Choroid plexus epithelial cell (primary cell): ENCODE measurements at places on chromosomes 7 and 10.

GRCh38 chr10:58302254-58302653 is 32.6 kb upstream of the UBE2D1 start:
- no peak for DNase-seq

DNA sequence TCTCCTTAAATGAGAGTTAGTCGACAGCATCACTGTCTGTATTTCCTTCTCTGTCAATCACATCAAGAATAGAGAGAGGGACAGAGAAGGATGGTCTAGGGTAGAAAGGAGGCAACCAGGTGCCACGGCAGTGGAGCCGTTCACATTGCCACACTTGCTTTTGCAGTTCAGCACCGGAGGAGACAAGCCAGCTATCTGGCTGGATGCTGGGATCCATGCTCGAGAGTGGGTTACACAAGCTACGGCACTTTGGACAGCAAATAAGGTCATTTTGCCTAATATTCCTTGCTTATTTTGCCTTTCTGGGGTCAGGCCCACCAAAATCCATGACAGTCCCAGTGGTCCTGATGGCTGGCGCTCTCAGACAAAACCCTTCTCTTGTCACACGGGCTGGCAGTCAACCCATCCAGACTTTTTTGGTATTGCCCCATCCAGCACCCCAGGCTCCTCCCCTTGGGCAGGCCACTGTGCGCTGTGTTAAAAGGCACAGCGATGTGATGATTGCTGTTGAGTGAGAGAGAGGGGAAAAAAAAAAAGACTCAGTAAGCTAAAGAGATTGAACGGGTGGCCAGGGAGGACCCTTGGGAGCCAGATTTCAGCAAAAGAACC is 8.4 kb downstream of the CPA2 start:
- DNase-seq: no peak

- DNase-seq: no peak
Observed at GRCh38 chr10:113528876-113529275, 24.0 kb upstream of the HABP2 start.

DNA sequence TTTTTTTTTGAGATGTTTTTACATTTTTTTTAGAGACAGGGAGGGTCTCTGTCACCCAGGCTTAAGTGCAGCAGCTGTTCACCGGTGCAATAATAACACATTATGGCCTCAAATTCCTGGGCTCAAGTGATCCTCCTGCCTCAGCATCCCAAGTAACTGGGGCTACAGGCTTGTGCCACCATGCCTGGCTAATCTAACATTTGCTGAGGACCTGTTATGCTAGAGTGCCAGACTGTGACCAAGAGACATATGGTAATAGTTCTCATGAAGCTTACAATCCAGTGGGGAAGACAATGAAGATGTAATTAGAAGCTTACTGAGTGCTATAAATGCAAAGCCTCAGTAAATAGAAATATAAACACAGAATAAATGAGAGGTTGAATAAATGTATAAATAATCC is 17.6 kb upstream of the ORC5 start:
- DNase-seq: no peak

- DNase-seq: no peak
Observed at GRCh38 chr10:33009244-33010131, 51.5 kb upstream of the ITGB1 start.

- DNase-seq: no peak
Observed at GRCh38 chr7:1748839-1749173, 78.7 kb downstream of the ELFN1 start.

DNA sequence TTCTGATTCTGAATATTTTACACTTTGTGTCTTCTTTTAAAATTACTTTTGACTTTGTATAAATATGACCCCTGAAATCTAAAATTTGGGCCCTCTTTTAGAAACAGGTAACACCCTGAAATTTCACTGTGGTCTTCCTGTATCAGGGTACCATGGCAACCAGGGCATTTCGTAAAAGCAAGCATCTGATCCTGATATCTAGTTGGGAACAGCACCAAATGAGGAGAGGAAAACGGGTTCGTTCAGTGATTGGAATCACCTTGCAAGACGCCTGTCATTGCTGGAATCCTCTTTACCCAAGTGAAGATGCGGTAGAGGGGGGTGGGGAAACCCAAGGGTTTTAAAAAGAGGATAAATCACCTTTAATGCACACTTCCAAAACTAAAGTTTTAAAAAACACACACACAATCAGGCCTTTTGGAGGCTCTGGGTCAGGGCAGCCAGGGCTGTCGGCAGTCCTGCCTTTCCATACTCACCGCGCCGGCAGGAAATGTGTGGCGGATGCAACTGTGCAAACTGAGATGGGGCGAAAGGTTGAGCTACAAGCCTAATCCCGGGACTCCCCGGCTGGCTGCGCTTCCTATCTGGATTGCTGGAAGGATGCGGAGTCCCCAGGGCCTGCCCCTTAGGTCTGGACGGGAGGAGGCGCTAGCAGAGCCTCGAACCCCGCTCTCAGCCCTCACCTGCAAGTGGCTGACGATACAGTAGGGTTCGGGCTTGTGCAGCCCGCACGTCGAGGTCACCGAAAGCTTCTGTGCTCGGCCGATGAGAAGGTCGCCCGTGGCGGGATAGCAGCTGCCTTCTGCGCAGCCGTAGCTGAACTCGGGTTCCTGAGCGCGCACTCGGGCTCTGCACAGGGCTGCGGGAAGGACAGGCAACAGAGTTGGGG is 1.8 kb downstream of the LAMB1 start:
- peak; percentile 56 for DNase-seq

GRCh38 chr7:42925630-42926029 is 6.3 kb downstream of the PSMA2 start:
- DNase-seq: no peak

DNA sequence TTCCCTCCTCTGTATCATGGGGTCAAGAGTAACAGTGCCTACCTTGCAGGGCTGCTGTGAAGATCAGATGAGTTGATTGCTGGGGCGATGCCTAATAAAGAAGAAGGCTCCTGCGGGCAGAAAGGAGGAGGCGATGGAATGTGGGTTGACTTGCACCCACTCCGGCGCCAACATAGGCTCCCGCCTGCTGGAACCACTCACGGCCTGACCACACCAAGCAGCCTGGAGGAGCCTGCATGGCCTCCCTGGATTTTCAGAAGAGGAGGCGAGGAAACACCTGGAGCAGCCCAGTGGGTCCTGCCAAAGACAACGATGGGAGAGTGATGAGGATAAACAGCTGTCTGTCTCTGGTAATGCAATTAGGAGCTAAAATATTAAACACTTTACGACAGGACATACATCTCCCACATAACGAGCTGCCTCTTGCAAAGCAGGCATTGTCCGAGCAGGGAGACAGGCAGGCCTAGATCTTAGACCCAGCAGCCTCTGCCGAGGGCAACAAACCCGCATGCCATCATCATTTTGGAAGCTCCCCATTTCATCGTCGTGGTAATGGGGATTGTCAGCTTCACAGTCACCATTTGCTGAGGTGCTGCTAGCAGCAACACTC is 302.9 kb upstream of the ZMIZ1 start:
- DNase-seq: no peak

DNA sequence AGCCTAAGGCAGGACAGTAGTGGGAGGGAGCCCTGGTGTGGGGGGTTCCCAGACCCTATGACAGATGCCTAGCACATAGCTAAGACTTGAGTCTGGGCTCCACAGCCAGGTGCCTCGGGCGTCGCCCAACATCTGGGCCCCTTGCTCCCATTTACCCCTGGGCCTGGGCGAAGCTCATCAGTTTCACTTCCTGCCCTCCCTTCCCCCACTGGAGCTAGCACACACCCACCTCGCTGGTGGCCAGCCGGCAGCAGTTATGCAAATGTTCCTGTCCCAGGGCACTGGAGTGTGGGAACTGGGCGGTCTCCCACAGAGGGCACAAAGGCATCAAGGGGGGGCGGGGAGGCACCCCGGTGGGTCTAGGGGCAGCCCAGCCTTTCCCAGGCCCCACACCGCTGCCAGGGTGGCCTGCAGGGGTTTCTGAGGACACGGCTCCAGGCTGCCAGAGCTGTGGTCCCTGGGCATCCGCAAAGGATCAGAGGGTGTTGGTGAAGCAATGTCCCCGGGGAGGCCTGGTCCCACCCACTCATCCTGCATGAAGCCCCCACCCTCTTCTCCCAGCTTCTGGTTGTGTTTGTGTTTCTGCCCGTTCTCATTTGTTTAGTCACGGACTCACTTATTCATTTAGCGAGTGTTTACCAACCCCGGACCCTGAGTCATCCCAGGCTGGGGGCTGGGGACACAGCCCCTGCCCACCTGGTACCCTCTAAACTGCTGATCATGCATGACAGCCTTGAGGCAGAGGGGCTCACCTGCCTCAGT is 20.4 kb downstream of the SH2B2 start:
- peak; percentile 66 for DNase-seq

GRCh38 chr10:108422286-108422685 is 1257.8 kb upstream of the SORCS1 start:
- peak; percentile 31 for DNase-seq

DNA sequence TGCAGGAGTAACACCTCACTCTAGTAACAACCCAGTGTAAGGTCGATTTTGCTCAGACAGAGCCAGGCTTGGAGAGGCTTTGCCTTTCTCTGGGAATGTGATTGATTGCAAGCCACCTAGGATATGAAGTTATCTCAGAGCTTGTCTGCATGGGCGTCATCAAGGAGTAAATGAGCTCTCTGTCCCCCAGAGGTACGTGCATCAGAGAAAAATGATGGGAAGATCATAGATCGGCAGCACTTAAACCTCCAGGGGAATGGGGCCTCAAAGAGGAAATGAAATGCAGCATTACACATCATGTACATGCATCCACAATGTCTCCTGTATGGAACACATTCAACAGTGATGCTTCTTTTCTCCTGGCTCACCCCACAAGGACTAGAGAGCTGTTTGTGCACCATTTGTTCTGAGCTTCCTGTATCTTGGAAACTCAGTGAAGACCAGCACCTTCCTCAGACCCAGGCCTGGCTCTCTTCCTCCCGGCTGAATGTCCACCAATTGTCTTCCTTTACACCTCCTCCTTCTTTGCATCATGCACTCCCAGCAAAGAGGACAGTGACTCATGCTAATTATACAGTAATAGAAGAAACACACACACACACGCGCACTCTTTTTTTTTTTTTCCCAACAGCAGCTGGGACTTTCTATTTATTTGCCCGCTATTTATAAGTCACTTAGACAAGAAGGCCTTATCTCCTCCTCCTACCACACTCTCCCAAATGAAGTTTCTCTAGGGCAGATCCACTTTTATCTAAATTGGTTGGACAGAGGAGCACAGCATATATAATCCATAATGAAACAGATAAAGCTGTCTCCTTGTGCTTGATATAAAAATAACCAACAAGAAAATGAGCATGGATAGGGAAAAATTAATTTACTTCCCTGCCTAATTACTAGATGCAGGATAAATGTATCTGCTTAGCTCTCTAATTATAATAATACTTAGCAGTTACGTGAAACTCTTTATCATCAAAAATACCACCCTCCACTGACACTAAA is 990.7 kb downstream of the CCSER2 start:
- DNase-seq: peak; percentile 0

- no peak for DNase-seq
Observed at GRCh38 chr10:29069941-29070340, 218.9 kb upstream of the LYZL1 start.

DNA sequence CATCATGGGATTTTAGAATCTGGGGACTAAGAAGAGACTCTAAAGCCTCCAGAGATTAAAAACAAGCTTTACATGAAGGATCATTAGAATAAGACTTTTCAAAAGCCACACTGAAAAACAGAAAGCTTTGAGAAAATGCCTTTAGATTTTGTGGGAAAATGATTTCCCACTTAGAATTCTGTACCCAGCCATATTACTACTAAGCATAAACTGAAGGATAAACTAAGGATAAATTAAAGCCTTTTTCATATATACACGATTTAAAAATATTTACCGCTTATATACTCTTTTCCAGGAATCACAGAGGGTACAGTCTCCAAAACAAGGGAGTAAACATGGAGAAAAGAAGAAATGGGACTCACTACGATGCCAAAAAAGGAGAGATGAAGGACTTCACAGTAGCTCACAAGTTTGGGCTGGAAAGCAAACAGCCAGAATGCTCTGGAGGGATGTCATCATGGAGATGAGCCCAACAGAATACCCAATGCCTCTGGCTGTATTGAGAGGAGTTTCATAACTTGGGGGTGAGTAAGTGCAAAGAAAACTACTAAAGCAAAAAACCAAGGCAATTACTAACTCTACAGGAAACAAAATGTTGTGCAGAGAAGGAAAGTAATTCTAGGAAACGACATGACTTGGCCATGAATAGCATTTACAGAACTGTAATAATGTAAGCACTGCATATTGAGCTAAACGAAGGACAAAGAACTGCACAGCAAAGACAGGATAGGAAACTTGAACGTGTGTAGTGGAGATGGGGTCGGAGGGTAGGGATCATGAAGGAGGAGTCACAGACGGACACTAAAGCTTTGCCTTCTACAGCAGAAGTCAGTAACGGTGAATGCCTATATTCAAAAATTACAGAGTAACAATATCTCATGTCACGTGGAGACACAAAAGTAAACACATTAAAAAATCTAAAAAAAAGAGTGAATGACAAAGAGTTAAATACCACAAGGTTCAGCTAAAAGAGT is 61.4 kb upstream of the ASAH2 start:
- DNase-seq: peak; percentile 58
